ENCODE measurements at places on chromosomes 3 and 15.

GRCh38 chr3:38952721-38953120, 99.0 kb downstream of the SCN11A start:
- no peak for DNase-seq

DNA sequence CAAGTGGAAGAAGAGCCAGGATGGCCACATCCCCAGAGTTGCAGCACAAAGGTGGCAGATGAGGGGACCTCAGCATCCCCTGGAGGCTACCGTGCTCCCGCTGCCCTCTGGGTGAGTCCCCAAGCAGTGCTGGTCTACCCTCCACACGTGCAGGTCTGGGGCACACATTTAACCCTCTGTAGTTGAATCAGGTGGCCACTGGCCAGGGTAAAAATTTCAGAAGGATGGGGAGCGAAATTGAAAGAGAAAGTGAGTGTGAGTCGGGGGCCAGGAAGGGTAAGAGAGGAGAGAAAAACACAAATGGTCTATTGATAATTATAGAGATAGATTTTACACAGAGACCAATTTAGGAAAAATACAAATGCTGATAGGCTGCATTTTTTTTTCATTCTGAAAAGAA, 139.5 kb upstream of the EIF1B start:
- DNase-seq = no peak

DNA sequence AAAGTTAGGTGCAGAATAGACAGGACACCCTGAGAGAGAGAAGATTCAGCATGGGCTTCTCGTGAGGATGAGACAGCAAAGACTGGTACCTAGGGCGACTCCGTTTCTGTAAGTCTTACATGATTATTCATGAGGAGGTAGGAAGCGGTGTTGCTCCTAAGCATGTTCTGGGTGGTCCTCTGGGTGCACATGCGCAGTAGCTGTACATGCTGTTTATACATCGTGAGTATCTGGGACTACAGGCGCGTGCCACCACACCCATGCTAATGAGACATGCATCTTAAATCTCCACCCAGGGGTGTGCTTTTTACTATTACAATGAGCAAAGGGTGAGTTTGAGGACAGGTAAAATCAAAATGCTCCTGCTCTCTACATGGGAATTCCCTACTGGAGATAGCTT, 12.3 kb downstream of the ALPK3 start:
- DNase-seq = no peak

DNA sequence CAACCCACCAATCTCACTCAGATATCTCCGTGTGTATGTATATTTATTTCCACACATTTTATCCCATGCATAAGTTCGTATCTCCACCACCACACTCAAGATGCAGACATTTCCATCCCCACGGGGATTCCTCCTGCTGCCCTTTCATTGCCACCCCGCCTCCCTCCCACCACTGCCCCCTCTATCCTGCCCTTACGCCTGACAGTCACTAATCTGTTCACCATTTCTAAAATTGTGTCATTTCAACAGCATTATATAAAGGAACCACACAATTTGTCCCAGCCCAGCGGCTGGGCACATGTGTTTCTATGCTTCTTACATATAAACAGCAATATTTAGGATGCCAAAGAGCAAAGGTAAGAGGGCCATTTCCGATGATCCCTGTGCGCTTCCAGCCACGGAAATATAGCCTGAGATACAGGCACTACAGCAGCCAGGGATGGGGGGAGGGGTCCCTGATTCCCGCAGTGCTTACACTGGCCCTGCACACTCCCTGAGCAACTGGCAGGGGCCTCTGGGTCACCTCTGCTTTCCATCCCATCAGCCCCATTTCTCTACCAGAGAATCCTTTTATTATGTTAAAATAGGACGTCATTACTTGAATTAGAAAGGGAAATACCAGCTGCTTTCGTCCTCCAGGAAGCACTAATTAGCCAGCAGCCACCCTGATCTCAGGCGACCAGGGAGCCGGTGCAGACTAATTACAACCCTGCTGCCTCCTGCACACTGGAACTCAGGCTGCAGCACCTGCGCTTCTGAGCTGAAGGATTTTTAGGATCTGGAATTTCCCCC, 372.0 kb upstream of the ATP10A start:
- no peak for DNase-seq

GRCh38 chr15:89631902-89632264, 23.4 kb downstream of the KIF7 start:
- DNase-seq = no peak

GRCh38 chr15:48451736-48452135, 120.5 kb downstream of the DUT start:
- DNase-seq = no peak

- no peak for DNase-seq
Observed at GRCh38 chr3:159825216-159825854, 163.3 kb upstream of the IL12A start.

DNA sequence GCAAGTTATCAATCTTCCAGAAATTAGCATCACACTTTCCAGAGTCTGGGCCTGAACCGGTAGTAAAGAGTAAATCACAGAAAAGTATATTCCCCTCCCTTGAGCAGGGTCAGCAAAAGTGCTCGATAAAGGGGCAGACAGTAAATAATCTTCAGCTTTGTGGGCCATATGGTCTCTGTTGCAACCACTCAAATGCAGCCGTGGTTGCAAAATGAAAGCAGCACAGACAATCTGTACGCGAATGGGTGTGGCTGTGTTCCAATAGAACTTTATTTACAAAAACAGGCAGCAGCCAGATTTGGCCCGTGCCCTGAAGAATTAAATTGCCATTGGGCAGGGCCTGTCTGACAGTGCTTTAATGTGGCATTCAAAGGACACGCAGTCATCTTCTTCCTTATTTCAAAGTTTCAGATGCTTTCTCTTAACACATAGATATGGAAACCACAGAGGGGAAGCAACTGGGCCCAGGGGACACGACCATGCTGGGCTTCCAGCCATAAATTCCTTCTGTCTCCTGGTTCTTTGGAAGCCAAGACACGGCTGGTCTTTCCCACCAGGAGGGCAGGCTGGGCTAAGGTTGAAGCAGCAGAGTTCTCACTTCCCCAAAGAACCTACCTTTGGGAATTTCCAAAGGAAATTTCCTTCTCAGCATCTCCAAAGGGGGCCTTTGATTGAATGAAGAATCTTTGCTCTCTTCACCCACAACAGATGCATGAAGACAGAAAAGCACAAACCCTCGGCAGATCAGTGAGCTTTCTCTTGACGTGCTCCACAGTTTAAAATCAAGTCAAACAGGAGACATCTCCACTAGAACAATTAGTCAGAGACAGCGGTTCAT, 489.8 kb upstream of the PROK2 start:
- DNase-seq = peak; percentile 87

DNA sequence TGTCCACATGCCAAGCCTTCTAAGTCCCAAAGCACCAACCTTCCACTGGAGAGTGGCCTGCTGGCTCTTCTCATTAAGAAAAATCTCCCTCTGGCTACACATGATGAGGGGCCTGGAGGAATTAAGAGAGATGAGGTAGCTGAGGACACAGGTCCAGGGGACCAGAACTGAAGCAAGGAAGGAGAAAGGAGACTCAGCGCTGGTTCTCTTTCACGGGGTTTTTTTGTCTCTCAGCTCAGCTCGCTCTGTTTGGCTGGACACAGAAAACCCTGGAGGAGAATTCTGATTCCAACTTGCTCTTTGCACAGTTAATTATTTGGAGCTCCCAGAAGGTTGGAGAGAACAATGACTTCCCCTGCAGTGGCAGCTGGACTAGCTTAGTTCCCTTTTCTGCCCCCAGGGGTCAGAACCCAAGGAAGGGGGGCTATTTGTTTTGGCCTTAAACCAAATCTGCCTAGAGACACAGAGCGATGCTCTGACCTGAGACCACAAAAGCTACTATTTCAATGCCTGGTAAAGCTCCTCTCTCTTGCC, 507.6 kb downstream of the FHIT start:
- DNase-seq = no peak

DNA sequence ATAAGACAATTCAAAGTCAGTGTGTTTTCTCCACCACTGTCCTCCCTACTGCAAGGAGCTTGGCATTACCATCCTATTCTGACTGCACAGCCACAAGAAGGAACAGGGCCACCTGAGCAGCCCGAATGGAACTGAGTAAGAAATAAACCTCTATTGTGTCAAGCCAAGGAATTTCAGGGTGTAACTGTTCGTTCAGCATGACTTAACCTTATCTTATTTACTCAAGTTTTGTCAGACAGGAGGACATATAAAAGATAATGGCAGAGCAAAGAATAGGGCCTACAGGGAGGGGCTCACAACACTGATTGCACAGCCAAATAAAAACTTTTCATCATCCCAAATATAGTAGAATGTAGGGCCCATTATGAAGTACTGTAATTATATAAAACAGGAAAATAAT, 236.1 kb downstream of the NEK10 start:
- DNase-seq = no peak

GRCh38 chr3:39474126-39474515, 6.6 kb downstream of the MOBP start:
- peak; percentile 3 for DNase-seq

DNA sequence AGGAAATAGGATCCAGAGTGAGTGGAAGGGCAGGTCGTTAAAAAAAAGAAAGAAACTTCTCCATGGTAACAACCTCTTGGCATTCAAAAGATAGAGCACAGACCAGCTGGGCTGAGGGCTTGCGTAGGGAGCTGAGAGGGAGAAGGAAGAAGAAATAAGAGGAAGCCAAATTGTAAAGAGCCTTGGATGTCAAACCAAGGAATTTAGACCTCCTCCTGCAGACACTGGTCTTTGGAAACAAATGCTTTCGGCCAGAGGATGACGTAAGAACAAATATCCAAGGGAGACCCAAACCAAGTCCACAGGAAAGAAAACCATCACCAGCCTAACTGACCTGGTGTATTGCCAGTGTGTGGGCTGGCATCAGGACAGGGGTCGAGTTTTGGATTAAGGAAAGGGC, 155.2 kb downstream of the UACA start:
- DNase-seq = peak; percentile 29

- no peak for DNase-seq
Observed at GRCh38 chr3:175411946-175412345, 552.8 kb downstream of the NAALADL2 start.

GRCh38 chr15:77514641-77515402, 94.1 kb downstream of the HMG20A start:
- no peak for DNase-seq

- DNase-seq = no peak
Observed at GRCh38 chr15:82535566-82536408, 4.5 kb downstream of the RPS17 start.

GRCh38 chr3:181919375-181919774, 207.7 kb downstream of the SOX2 start:
- DNase-seq = no peak

GRCh38 chr15:99970891-99971430, 237.7 kb upstream of the LYSMD4 start:
- DNase-seq = no peak

GRCh38 chr3:177525987-177526712, 328.9 kb upstream of the TBL1XR1 start:
- peak; percentile 73 for DNase-seq

GRCh38 chr15:58110999-58111717, 27.0 kb upstream of the AQP9 start:
- DNase-seq = no peak

DNA sequence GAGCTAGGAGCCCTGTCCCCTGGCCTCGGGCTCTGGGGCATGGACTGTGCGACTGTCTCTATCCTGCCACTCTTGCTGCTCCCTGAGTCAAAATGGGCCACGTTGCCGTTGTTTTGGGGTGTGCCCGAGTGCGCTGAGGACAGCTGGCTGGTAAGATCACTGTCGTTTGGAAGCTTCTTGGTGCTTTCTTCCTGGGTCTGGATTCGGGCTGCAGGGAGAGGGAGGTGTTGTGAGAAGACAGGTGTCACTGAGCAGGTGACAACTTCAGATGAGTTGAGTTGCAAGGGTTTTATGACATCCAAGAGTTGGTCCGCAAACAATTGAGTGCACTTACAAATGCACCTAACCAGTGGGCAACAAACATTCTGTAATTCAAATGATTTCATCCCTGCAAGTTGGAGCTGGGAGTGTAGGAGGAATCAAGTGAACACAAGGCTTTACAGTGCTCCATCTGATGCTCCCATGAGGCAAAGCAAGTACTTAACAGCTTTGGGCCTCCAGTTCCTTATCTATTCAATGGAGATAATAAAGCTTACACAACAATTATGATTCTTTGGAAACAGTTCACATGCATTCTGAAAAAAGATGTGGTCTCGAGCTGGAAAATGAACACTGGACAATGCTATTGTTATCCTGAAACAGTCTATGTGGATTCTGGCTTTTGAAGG, 11.0 kb upstream of the STARD5 start:
- no peak for DNase-seq

DNA sequence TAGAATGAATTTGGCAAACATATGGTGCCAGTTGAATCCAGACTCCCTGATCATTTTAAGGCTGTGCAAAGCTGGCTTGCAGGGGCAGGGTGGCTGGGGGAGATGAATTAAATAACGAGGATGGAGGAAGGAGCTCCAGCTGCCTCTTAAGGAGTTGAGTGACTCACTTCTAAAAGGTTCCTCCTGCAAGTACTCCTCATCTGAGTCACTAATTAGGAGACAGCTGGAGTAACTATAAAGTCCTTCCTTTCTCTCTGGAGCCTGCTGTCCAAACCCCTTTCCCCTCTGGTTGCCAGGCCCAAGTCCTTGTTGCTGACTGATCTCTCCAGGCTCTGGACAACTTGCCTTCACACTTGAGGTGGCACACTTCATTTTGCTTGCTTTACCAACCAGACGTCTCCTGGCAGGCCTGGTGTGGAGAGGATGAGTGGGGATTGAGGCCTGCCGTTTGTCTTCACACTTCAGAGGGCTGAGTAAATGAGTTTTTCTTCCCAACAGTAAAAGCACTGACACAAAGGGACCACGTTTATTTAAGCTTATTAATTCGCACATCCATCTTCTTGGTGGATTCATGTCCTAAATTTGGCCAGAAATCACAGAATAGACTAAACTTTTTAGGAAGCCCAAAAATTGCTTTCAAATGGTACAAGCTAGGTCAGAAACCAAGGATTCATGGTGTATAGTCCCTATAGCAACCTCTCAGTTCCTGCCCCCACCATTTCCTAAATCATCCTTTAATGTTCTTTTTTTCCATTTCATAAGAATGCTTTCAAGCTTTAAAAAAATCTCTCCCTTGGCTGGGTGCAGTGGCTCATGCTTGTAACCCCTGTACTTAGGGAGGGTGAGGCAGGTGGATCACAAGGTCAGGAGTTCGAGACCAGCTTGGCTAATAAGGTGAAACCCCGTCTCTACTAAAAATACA, 90.5 kb upstream of the MYRIP start:
- DNase-seq = peak; percentile 81

DNA sequence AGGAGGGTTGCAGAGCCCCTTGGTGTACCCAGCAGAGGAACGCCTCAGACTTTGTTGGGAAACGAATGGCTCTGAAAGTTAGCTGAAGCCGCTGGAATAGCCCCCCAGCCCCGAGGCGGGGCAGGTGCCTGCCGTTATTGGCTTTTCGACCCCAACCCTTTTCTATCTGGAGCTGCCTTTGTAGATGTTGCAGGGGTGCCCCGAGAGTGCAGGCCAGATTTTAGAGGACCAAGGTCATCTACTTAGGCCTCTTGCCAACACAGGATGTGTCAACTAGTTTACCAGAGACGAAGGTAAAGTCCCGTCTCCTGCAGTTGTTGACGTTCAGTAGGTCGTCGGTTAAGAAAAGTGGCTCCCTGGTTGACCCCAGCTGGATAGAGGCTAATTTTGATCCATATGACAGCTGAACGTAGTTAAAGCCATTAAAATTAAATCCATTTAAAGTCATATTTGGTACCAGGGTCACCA, 579 bp upstream of the UBE3A start:
- no peak for DNase-seq

GRCh38 chr3:74057169-74057568, 432.4 kb upstream of the PDZRN3 start:
- DNase-seq = no peak
